WTC11 (cell line): ENCODE measurements at places on chromosomes 3 and 15. TPM values are rescaled to one million over a fixed set of nuclear protein-coding genes. Genes with fewer than 3 reads are reported as not detected.

GRCh38 chr3:18735005-18735404 is 309.9 kb upstream of the SATB1 start:
- no peak for DNase-seq

- DNase-seq: no peak
Observed at GRCh38 chr15:57462381-57462780, 86.1 kb downstream of the CGNL1 start.

ZNF774 gene
- 2.6 to 3.6 TPM (median 2.9 TPM) in 3 replicates for total RNA-seq

GRCh38 chr3:159077860-159078259 is 276.0 kb downstream of the MFSD1 start:
- no peak for DNase-seq

LRRN1 gene
- 114 to 124 TPM (median 121 TPM) in 3 replicates for total RNA-seq

SNUPN gene
- 25.9 to 28.4 TPM (median 27.9 TPM) in 3 replicates for total RNA-seq

EEF1AKMT4 gene
- total RNA-seq: 11.3 to 11.8 TPM (median 11.4 TPM) in 3 replicates

- peak; percentile 5 for DNase-seq
Observed at GRCh38 chr3:46671541-46672348, 21.7 kb downstream of the ALS2CL start.

DNA sequence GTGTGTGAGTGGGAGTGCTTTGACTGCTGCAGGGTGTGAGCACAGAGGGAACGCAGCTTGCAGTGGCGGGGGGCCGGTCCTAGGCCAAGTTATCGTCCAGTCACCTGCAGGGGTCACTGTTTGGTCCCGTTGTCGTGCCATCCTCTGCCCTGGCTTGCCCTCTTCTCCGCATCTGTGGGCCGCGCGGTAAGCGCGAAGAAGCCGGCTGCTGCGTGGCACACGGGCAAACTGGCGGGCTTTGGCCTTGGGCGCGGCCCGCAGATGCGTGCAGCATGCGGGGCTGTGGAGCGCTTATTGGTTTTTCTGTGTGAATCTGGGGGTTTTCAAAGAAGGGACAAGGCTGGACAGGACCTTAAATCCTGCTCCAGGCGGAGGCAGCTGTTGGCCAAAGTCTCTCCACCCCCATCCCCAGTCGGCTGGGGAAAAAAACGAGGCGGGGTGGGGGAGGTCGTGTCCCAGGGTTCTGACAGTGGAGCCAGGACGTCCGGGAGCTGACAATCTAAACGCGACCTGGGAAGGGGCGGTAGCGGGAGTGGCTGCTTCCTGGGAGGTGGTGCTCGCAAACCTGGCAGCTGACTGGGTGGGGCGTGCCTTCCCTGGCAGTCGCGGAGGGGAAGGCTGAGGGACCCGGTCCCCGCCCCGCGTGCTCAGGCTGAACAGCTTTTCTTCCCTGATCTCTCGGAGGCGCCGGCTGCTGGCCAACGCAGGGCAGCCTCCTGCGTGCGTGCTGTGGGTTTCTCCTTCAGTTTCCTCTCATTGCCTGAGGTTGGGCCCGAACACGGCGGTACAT is 39.7 kb upstream of the VEPH1 start:
- DNase-seq: peak; percentile 72
